ENCODE measurements at places on chromosomes 4 and X.

DNA sequence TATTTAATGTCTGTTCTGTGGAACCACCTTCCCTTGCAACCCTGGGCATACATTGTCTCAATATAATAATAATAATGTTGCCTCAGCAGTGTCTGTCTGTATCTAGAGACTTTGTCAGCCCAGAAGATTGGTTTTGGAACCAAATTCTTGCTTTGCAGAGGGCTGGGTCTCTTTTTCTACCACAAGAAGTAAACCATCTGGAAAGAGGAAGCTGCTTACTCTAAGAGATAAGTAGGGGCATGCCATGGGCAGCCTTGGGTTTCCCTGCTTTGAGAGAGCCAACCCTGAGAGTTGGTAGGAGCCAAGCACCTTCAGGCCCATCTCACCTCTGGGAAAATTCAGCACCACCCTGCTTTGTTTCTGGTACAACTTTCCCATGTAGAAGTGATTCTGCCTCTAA is 27.0 kb downstream of the TMEM31 start:
- DNase-seq = no peak

- no peak for DNase-seq
Measured at GRCh38 chr4:24722026-24722568, 73.3 kb upstream of the SOD3 start.

DNA sequence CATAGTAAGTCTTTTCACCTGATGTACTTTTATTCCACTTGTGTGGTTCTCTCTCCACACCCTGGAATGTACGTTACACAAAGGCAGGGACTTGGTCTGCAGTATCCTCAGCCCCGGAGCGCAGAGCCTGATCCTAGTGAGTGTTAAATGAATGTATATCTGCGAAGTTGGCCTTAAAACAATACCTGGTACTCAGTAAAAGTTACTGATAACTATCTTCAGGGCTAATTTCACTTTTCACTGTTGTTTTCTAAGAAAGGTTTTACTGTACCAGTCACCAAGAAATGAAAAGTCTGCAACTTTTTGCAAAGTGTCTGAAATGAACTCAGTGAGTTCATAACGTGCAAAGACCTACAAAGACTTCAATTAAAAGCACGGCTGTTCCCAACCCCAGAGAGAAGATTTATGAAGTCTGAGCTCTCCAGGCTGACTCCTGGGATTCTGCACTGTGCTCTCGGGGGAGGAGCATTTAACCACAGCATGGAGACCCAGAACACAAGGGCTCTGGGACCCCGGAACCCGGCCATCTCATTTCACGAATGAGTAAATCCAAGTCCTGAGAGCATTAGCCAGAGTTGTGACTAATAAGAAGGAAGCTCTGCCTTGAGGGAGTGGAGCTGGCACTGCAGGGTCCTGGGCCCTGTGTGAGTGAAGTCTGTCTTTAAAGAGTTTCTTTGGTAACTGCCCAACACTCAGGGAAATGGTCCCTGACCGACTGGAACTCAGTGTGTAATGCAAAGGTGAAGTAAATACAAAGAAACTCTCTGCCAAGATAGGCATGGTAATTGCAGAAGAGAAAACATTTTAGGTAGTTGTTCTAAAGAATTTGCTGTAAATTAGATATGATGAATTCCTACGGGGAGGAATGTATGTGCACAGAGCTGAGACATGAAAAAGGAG is 165.8 kb downstream of the NSUN7 start:
- no peak for DNase-seq

DNA sequence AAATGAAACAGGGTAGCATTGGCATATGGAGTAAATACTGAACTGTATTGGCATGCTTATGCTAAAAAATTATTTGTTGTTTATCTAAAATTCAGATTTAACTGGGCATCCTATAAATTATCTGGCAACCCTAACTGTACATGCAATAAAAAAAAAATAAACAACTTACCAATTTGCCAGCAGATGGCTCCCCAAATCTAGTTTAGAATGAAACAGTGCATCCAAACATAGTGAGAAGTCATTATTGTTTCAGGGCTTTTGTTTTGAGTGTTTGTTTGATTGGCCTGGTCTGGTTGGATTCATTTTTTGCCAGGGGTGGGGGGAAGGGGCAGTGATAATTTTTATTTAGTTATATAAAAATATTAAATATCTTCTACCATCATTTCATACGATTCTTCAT is 12.8 kb upstream of the NSUN7 start:
- no peak for DNase-seq

- no peak for DNase-seq
Measured at GRCh38 chr4:128688846-128689437, 120.6 kb upstream of the JADE1 start.

GRCh38 chrX:55451626-55451989 is 319 bp upstream of the MAGEH1 start:
- DNase-seq = no peak

DNA sequence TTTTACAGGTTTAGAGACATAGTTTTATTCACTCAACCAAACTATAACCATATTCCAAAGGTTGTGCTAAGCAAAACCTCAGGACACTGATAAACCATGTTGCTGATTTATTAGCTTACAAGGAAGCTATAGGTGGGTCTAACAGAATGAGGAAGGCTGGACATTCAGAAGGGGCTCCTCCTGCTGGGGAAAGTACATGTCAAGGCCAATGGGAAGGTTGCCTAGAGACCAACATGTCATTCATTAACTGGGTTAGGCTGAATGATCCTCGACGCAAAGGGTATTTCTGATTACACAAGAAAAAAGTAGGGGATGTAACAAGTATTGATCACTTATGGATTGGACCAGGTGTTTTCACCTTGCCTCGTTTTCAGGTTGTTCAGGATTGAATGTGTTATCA is 30.3 kb downstream of the SLC10A6 start:
- DNase-seq = no peak

DNA sequence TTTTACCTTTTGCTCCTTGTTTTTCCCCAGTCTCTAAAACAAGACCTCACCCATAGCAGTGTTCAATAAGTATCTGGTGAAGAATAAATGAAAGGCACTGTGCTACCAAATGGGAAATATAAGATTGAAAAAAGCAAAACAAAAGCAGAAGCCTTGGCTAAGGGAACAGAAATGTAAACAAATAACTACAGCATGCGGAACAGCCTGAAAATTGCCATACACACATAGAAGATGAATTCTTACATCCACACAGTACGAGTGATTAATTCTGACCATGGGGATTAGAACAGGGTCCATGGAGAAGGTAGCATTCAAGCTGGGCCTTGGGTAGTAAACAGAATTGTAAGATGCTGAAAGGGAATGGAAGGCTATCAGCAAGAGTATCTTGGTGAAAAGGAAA is 40.5 kb downstream of the TMEM150C start:
- DNase-seq = no peak

GRCh38 chr4:71769434-71769833 is 14.4 kb downstream of the GC start:
- DNase-seq = no peak

- DNase-seq = no peak
Measured at GRCh38 chr4:108035691-108036090, 46.0 kb downstream of the HADH start.

DNA sequence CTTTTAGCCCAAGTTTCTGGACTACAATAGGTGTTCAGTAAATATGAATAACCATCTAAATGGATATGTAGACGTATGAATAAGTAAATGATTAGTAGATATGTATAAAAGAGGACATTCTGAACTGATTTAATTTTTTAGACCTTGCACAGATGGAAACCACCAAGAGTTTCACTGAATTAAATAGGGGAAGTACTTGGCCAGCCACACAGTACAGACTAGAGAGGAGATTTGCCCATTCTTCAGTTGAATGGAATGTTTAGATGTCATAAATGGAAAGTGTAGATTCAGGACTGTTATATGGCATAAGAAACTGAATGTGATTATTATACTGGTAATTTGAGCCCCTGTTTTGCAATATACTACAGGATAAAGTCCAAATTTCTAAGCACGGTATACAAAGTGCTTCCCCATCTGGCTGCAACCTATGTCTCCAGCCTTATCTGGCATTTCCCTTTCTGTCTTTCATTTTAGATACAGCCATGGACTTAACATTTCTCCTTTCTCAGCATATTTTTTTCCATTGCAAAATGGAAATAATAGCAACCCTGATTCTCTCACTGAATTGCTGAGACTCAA is 137.8 kb upstream of the HS3ST1 start:
- DNase-seq = no peak

GRCh38 chr4:100895556-100896197 is 377.9 kb upstream of the EMCN start:
- no peak for DNase-seq

DNA sequence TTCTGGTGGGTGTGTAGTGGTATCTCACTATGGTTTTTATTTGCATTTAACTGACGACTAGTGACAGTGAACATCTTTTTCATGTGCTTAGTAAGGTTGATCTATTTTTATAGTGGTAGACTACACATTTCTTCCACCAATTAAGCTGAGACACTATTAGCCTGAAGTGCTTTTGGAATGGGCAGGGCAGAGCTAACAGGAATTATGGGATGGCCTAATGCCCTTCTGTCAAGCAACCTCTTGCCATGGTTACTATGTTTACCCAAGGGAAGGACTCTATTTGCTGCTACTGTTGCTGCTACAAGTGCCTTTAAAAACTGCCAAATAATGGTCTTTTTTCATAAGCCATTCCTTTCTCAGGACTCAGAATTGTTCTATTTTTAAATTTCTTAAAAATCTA is 676.7 kb upstream of the ACTRT1 start:
- no peak for DNase-seq

All from left hindlimb (tissue), 1 donor.